ENCODE measurements at places on chromosomes 3 and 15.

- DNase-seq, result peak; percentile 52
Observed at GRCh38 chr3:150351398-150351797, 56.7 kb upstream of the TSC22D2 start.

GRCh38 chr3:195450731-195451229 is 8.0 kb upstream of the ACAP2 start:
- DNase-seq, result no peak

DNA sequence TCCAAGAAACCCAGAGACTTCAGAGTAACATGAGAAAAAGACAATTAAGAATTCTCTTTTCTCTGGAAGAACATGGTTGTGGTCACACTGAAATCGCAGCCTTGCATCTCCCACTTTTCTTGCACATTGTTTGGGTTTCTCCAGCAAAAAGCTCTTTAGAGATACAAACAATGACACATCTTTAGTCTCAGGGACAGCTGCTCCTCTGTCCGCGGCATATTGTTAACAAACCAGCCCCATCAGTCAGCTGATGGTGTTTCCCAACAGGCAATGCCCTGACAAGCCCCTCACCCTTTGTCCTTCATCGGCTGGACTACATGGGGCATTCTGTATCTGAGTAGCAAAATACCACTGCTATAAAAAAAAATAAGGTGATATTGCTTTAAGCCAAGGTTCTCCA is 53.4 kb downstream of the UMPS start:
- no peak for DNase-seq

DNA sequence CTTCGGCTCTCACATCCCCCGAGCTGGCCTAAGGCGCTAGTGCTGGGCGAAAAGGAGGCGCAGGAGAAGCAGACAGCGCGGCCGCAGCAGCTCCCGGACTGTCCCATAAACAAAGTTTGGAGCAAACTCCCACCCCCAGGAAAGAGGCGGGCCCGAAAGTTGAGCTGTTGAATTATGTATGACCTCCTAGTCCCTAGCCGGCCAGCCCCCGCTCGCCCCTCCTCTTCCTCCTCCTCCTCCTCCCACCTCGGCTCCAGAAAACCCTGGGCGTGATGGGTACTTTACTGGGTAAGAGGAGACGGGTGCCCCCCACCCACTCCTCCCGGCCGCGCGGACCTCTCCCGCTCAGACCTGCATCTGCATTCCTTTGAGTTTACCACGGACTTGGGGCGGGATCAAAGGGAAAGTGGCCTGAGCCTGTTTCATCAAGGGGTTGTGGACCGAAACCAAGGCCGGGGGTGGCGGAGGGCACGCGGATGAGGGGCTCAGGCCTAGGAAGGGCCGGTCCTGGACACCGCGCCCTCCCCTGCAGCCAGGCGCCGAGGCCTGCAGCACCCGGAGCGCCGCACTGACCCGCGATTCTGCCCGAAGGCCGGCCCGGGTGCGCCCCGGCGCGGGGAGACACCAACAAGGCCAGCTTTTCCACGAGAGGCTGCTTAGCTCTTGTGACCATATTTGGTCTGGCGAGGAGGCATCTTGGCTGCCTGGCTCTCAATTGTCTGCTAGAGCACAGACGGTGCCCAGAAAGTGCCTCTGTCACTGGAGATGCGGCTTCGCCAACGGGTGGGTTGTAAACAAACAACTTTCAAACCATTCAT is at the start of gene WWTR1:
TSS of gene WWTR1 (minus strand) at position 100 of the 818 bp plus-strand sequence. CDS start 719 bp downstream, outside the sequence.
- DNase-seq, result peak; percentile 92

GRCh38 chr3:115658337-115659181 is 35.2 kb downstream of the GAP43 start:
- peak; percentile 69 for DNase-seq

DNA sequence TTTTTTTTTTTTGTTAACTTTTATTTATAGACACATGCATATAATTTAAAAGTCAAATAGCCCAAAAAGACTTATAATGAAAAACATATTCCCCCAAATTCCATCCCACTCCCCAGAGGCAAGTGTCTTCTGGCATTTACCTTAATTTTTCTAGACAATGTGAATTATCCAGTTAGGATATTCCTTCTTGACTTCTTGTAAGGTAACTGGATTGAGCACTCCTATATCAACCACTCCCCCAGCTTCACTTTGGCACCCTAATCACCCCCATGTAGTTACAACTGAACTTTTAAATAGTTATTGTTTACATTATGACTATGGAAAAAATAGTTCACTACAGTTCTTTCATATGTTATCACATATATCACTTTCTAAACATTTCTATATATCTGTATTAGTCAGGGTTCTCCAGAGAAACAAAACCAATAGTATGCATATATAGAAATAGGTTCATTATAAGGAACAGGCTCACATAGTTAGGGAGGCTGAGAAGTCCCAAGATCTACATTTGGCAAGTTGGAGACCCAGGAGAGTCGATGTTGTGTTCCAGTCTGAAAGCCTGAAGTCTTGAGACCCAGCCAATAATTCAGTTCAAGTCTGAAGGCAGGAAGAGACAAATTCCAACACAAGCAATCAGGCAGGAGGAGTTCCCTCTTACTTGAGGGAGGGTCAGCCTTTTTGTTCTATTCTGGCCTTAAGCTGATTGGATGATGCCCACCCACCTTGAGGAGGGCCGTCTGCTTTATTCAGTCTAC is 175.8 kb downstream of the THSD4 start:
- DNase-seq, result no peak

GRCh38 chr15:61822511-61822910 is 237.7 kb downstream of the VPS13C start:
- DNase-seq, result no peak

DNA sequence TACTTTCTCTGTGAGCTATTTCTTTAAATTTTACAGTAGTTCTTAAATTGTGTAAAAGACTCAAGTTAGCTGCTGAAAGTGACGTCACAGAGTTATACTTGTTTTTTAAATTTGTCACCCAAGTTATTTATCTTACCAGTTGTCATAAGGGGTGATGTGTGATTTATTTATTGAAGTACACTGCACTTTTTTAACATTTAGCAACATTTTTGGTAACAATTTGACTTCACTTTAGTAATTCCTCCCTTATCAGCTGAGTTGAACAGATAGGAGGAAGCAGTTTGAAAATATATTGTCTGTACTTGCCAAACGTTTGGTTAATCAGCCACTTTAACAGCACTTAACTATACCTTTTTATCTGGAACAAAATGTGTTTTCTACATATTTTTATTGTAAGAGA is 3.8 kb downstream of the STT3B start:
- DNase-seq, result no peak

DNA sequence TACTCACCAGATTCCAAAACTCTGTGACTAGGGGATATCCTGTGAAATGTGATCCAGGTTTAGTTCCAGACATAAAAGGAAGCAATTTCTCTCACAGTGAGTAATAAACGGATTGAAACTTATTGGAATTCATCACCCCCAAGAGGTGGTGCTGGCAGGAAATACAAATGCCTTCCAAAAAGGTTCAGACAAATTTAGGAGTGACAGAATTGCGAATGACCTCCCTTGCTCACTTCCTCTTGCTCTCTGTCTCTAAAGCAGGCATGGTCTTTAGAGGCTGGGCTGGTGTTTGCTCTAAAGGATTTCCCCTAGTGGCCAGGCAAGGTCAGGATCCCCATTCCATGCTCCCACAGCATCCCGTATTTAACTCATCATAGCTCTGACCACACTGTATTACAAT is 449.4 kb upstream of the PPP2R3A start:
- no peak for DNase-seq

GRCh38 chr15:92819278-92820235 is 80.6 kb upstream of the CHD2 start:
- DNase-seq, result no peak

DNA sequence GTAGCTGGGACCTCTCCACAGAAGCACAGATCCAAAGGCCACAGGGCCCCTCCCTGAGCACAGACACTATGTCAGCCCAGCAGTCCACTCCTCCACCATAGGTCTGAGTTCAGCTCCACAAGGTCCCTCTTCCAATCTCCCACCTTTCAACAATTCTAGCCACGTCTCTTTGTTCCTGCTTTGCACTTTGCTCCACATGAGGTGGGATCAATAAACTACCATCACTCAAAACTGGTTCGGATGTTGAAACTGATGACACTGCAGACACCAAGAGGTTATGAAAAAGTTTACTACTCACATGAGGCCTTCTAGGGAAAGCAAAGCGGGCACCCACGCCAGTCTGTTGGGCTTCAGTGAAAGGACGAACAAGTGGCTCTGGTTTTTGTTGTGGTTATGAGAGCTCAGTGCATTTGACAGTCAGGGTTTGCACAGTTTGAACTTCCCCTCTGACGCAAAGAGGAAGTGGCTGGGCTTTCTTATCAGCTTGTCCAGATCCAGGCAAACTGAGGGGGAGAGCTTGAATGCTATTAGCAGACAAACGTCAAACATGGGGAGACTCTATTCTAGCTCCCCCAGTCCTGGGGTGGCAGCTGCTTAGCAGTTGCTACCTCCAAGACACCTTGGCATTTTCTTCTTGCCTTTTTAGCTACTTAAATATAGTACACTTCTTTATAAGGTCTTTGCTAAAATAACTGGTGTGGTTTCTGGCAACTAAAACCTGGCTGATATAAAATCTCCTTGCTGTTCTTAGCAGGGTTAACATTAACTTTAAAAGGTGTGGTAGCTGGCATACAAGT is 37.8 kb downstream of the ZNF445 start:
- no peak for DNase-seq

- DNase-seq, result no peak
Observed at GRCh38 chr15:74593122-74593521, 22.5 kb upstream of the CLK3 start.

- no peak for DNase-seq
Observed at GRCh38 chr15:101514318-101514717, 24.8 kb upstream of the PCSK6 start.

GRCh38 chr3:32506466-32506865 is 3.8 kb upstream of the CMTM6 start:
- no peak for DNase-seq

GRCh38 chr3:195762249-195762585 is 41.4 kb downstream of the MUC20 start:
- no peak for DNase-seq

DNA sequence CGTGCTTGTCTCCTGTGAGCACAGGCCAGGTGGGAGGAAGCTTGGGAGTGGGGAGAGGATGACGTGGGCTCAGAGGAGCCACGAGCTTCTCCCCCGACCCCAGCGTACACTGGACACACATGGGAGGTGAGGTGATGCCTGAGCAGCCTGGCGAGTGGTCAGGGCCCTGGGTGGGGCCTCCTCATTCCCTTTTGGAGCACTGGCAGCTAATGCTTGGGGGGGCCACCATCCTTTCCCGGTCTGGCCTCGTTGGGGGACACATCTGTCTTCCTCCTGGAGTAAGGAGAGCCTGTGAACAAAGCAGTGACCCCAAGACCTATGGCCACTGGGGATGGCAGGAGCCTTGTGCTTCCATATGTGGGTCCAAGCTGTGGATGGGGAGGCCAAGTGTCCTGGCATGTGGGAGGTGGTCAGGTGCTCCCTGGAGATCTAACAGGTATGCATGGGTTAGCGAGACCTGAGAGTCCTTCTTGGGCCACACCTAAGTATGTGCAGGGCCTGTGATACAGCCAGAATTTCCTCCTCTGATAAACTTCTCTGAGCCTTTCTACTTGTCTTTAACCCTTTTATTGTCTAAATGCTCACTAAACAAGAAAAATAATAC is 9.5 kb downstream of the KLF13 start:
- no peak for DNase-seq

GRCh38 chr15:90960298-90961091 is 5.8 kb downstream of the RCCD1 start:
- DNase-seq, result no peak

DNA sequence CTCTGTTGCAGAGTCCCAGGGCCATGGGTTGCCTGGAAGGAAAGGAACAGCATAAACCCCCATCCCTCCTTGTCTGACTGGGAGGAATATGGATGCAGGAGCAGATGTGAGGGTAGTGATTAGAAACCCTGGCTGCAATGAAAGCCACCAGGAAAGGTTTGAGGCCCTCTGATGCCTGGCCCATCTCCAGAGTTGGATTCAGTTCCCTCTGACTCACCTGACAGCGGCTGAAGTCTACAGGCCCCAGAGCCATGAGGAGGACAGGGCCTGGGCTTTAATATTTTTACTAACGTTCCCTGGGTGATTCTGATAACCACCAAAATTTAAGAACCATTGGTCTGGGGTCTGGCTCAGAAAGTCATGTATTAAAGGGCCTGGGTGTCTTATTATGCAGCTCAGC is 214.0 kb downstream of the EPHB1 start:
- no peak for DNase-seq

DNA sequence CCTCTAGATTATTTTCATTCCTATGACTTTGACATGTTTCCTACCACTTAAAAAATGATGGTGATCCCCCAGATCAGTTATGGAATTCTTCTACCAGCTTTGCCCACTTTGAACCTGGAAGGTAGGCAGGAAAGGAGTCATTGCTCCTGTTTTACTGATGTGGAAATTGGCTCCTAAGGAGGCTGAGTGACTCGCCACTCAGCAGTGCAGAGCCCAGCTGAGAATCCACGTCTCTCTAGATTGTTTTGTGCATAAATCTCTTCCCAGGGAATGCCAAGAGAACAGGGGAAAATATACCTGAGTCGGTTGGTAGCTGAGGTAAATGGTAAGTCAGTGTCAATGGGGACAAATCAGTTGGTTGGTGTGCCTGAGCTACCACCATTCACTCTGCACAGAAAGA is 4.7 kb downstream of the LTF start:
- no peak for DNase-seq

- DNase-seq, result no peak
Observed at GRCh38 chr15:69542028-69542427, 89.4 kb downstream of the RPLP1 start.

- no peak for DNase-seq
Observed at GRCh38 chr3:123404391-123404790, 44.5 kb downstream of the ADCY5 start.

GRCh38 chr3:10495614-10496013 is 9.8 kb downstream of the ATP2B2 start:
- DNase-seq, result no peak

DNA sequence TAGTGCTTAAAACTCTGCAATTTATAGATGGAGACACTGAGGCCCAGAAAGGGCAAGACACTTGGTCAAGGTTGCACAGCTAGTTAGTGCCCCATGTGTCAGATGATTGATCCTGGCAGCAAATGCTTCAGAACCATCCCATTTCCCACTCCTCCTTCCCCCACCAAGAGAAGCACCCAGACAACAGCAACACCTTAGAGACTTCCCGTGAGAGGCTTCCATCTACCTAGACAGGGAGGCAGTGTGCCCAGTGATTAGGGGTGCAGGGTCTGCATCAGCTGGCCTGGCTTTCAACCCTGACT is 77.6 kb downstream of the CORO2B start:
- no peak for DNase-seq

DNA sequence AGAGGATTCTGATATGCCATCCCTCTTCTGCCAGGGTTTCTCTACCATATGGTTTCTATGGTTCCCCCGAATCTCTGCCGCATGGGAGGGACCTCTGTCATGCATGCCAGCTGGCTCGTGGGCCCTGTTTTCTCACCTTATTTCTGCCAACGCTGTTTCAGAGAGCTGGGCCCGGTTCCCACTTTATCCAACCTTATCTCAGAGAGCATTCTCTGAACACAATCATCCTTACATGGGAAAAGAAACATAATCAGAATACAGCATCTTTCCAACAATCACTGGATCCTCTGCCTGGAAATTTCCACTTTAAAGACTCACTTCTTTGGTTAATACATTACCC is 234.5 kb upstream of the ZBTB20 start:
- DNase-seq, result no peak
